ENCODE measurements at places on chromosomes 4 and X.

GRCh38 chr4:173777921-173778320 is 247.9 kb upstream of the HAND2 start:
- no peak for DNase-seq

DNA sequence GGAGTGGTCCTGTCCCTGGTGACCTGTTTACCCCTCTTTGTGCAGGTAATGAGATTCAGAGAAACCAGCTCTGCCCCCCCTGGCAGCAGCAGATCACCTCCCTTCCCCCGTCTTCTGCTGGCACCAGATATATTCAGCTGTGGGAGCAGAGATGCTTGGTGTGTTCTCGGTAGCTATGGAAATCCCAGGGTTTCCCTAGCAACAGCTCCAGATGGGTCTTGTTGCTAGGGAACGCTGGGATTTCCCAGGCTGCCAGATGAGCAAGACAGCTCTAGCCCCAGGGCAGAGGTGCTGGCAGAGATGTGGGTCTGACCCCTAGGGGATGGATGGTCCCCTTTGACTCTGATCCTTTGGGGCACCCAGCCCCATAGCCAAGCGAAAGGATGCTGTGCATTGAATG is 20.2 kb downstream of the CETN2 start:
- no peak for DNase-seq

- DNase-seq = no peak
Observed at GRCh38 chrX:150504397-150505182, 63.8 kb upstream of the MTM1 start.

GRCh38 chr4:163920426-163920825 is 425.9 kb downstream of the TMA16 start:
- no peak for DNase-seq

GRCh38 chrX:102711872-102712215 is 404 bp upstream of the GPRASP2 start:
- no peak for DNase-seq

DNA sequence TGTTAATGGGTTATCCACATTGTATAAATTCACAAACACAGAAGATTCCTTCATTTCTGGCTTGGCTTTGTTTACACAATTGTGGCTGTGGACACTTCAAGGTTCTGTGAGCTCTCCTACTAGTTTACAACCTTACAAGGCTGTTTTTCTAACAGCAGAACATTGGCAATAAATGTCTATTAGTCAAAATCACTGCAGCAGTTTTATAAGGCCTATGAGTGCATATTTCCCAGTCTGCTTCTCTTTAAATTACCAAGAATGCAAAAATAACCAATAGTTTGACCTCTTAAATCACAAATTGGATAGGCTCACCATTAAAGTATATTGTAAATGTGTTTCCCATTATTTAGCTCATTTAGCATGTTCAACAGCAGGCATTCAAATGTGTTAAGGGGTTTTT is 239.2 kb downstream of the DKK2 start:
- no peak for DNase-seq

- no peak for DNase-seq
Observed at GRCh38 chrX:136047969-136048368, 62.7 kb downstream of the SLC9A6 start.

- no peak for DNase-seq
Observed at GRCh38 chrX:1053072-1053471, 159.4 kb downstream of the CRLF2 start.

DNA sequence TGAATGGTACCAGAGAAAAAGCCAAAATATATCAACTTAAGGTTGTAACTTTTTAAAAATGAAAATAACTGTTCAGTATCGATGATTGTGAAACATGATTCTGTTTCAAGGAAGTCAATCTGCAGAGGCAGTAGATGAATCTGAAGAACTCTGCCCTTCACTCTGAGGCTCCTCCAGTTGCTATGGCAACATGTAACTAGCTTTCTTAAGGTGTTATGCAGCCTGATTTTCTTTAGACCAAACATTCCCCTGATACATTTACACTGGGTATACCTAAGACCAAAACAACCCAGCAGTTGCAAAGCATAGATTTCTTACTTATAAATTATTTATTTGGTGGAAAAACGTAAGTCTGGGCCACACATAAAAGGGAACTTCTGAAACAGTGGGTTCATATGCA is 133.6 kb upstream of the RASGEF1B start:
- DNase-seq = no peak

- DNase-seq = no peak
Observed at GRCh38 chr4:119688446-119688845, 59.8 kb upstream of the PDE5A start.

DNA sequence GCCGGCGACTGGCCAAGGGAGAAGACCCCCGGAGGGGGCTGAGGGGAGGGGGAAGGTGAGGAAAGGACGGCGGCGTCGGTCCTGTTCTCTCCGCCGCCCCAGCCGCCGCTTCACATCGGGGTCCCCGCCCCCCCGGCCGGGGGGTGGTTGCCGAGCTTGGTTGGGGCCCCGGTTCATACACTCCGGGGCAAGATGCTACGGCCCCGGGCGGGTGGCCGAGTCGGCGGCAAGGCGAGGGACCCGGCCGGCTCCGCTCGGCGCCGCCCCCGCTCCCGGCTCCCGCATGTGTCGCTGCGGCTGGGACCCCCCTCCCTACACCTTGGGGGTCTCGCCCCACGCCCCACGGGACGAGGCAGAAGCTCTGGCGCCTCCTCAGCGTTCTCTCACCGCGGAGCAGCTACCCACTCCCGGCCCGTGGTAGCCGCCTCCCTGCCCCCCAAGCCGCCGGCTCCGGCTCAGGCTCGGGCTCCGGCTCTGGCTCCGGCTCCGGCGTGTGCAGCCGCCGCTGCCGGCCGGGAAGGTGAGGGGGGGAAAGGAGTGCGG is 461 bp downstream of the FBXW7 start:
- DNase-seq = peak; percentile 26

GRCh38 chr4:89549907-89550306 is 242.3 kb upstream of the GPRIN3 start:
- DNase-seq = no peak

- no peak for DNase-seq
Observed at GRCh38 chr4:74009307-74009706, 10.8 kb upstream of the CXCL5 start.

- DNase-seq = no peak
Observed at GRCh38 chrX:150934453-150934852, 36.0 kb upstream of the CD99L2 start.

DNA sequence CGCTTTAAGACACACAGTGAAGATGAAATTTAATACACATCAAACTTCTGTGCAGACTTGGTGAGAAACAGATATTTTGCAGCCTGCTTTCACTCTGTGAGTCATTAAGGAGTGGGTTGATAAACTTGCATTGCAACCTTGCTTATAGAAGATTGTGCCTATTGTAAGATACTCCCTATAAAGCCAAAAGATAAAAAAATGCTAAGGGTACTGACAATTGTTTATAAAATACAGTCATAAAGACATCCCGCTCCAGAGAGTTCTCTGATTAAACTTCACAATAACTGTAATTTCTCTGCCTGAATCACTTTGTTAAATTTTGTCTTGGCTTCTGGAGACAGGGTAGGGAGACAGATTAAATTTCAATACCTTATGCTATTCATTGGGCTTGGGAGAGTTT is 49.1 kb downstream of the GALNT7 start:
- DNase-seq = no peak

DNA sequence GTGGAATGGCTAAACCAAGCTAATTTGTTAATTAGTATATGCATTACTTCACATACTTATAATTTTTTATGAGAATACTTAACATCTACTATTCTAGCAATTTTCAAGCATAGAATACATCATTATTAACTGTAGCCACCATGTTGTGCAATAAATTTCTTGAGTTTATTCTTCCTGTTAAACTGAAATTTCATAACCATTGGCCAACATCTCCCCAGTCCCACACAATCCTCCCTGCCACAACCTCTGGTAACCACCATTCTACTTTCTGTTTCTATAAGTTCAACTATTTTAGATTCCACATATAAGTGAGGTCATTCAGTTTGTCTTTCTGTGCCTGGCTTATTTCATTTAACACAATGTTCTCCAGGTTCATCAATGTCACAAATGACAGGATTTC is 208.5 kb downstream of the PPP4R3C start:
- DNase-seq = no peak

DNA sequence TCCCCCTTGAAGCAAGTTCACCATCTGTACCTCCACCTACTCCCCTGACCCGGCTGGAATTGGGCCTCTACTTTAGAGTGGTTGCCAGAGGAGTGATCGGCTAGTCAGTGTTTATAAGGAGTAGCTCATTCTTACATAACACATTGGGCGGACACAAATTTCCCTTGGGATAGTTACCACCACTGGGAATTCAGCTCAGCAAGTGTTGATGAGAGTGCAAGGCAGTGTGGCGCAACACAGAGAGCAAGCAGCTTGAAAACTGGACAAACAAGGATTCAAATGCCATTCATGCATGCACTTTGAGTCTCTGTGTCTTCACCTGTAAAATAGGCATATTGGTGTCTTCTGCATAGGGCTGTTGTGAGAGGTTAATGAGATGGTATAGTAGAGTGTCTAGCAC is 92.7 kb downstream of the STK32B start:
- DNase-seq = no peak

DNA sequence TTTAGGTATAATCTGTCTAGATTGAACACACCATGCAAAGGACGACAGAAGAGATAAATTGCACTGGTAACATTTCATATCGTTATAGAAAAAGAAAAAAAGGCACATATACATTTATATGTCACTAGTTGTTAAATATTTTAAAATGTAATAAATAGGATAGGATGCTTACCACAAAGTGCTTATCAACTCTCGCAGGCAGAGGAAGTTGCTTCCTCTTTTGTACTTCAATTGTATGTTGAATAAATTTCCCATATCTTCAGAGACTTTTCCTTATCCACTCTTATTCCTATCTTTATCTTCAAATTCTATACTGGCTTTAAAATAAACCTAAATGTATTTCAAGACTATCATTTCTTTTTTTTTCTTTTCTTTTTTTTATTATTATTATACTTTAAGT is 163.3 kb upstream of the SPOCK3 start:
- no peak for DNase-seq

DNA sequence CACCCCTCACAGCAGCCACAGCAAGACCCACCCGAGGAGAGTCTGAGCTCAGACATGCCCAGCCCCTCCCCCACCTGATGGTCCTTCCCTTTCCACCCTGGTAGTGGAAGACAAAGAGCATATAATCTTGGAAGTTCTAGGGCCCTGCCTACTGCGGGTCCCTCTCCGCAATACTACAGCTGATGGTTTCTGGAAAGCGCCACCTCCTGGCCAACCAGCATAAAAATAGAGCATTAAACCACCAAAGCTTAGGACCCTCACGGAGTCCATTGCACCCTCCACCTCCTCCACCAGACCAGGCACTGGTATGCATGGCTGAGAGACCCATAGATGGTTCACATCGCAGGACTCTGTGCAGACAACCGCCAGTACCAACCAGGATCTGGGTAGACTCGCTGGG is 78.2 kb downstream of the SH3BGRL start:
- DNase-seq = no peak

GRCh38 chr4:120865985-120866384 is 56.5 kb downstream of the PRDM5 start:
- no peak for DNase-seq

DNA sequence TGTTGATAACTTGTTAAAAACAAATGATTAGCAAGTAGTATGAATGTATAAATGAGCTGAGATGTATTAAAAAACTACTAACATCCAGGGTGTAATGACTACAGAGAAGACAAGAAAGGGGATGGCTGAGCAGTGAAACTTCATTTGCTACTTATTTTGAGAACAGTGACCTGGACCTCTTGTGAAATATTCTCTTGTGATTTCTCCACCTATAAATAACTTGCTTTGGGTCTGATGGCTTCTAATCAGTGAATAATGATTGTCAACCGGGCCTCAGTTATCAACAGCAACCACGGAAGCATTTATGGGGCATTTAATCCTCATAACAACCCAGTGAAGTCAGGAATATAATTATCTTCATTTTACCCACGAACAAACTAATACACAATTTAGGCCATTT is 154.2 kb upstream of the HAND2 start:
- no peak for DNase-seq

GRCh38 chr4:188031751-188032150 is 36.2 kb downstream of the ZFP42 start:
- no peak for DNase-seq

- no peak for DNase-seq
Observed at GRCh38 chr4:142648378-142648777, 197.7 kb downstream of the INPP4B start.
